ENCODE measurements at places on chromosomes 13 and 19. TPM values are rescaled to one million over a fixed set of nuclear protein-coding genes. Genes with fewer than 3 reads are reported as not detected.

Gene KCNN4
- total RNA-seq = 3.9 TPM

Gene MISP3
- total RNA-seq = 10.2 TPM

DNA sequence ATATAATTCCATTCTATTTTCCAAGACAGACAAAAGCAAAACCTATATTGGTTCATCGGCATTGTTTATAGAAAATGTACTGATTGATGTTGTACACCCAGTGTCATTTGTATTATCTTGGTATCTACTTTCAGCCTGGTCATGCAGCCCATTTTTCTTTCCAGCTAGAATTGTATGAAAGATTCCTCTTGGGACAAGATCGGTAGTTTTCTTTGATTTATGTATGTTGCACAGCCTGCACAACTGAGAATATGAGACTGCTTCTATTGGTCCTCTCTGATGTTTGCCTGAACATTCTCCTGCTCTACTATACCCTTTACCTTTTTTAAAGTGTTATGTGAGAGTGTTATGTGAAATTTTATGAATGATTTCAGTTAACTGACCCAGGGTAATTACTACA is 487.7 kb upstream of the PRR20A start:
- DNase-seq = no peak

DNA sequence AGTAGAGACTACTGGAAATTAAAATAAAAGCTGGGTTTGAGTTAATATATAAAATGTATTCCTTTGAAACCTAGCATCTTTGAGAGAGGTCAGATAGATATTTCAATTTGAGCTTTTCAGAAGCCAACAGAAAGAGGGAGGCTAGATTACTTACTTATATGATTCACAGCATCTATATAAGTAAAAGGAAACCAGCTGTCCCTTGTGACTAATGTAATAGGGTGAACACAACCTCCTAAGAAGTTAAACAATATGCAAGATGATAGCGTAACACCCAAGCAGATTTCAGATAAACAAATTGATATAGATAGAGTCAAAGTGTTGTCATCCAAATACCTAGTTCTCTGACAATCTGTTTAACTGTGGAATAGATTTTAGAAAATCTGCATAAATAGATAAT is 393.5 kb upstream of the GPC6 start:
- DNase-seq = no peak

GRCh38 chr19:21851596-21852345 is 15.8 kb upstream of the ZNF43 start:
- DNase-seq = peak; percentile 95

Gene VSTM1
- not detected for total RNA-seq

GRCh38 chr13:68051910-68052309 is 821.8 kb upstream of the PCDH9 start:
- no peak for DNase-seq

- peak; percentile 47 for DNase-seq
These were observed 29.1 kb downstream of the VAV1 start for GRCh38 chr19:6801485-6802086.

Gene SOX1
- total RNA-seq = 5.3 TPM

Gene SLAIN1
- total RNA-seq = 202 TPM

GRCh38 chr13:30371649-30372265 is 50.5 kb upstream of the UBE2L5 start:
- no peak for DNase-seq

Gene GARIN5A
- 7.3 TPM for total RNA-seq

Gene GFY
- not detected for total RNA-seq

DNA sequence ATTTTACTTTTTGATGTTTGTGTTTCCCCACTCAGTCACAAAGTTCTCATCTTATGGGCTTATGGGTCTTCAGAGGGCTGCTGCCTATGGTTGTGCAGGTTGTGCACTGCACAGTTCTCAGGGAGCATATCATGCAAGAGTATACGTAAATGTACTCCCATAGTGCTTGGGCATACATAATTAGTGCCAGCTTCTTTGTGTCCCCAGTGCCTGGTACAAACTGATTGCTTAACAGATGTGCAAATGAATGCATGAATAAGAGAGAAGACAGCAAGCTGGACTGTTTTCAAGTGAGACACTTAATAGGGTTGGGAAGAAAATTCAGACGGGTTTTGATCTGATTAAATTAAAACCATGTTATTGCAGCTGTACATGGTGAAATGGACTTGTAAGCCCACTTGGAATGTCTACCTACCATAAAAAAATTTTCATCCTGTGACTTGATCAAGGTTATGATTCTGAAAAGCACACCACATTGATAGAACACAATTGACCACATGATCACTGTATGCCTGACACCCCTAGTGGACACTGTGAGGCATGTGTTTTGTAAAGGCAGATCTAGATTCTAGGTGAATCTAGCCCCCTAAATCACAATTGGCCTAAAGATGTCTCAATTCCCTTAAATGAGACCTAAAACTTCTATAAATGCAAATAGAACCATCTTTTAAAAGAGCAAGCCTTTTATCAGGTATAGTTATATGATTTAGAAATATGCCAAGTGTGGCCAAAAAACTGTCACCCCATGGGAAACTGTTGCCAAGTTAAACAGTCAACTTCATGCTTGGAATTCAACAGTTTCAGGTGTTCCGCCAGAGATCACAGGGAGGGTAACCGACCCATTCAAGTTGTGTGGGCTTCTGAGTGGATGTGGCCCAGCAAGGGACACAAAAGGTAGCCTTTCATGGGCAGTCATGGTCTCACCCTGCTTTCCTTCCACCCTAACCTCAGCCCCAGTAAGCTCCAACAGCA is 27.9 kb downstream of the FAM124A start:
- DNase-seq = no peak

DNA sequence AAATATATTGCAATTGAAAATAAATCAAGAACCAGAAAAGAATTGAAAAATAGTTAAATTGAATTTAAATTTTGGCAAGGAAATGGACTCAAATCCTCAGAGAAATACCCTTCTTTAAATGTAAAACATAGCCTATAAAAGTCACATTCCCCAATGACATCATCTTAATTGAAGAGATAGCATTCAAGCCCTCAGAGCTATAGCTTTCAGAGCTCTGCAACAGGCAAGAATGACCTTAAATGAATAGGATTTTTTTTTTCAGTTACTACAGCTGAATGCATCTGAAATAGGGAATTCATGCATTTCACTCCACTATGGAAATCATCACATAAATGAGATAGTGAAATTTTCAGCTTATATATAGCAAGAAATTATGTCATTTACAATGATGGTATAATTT is 1049.0 kb downstream of the OLFM4 start:
- no peak for DNase-seq

Data from dorsolateral prefrontal cortex (tissue), 122 donors.